Mesenteric fat pad (tissue), 1 donor: ENCODE measurements at places on chromosomes 5 and 9. TPM values are rescaled to one million over a fixed set of nuclear protein-coding genes. Genes with fewer than 3 reads are reported as not detected.

DNA sequence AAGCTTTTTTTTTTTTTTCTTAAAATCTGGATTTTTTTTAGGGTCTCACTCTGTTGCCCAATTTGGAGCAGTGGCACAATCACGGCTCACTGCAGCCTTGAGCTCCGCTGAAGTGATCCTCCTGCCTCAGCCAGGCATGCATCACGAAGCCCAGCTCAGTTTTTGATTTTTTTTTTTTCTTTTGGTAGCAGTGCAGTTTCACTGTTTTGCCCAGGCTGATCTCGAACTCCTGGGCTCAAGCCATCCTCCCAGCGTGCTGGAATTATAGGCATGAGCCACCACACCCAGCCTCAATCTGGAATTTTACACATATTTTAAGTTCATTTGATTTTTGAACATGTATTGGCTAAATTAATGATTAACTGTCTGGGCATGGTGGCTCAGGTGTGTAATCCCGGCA, 36.3 kb downstream of the TRIO start:
- DNase-seq: no peak

DNA sequence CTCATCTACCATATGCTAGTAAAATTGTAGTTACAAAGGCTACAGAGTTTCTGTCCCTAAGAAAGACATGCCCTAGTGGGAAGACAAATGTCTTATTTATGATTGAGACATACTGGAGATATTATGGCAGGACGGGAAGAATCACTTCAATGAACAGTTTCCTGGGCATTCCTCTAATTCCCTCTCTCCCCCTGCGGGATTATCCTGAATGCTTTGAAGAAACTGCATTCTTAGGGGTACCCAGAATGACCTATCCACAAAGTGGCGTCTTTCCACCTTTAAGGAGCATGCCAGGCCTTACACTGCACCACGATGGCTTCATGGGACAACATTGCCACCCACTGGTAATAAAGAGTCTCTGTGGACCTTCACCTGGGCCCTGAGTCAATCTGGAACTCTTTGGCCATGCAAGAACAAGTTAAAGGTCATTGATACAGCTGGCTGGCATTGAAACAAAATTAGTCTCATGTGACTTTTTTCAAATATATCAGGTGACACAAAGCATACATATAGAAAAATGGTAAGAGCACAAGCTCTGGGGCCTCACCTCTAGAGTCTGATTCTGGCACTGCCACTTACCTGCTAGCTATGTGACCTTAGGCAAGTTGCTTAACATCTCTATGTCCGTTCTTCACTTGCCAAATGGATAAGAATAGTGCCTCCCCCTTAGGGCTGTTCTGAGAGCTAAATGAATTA, 32.0 kb downstream of the ANKRD55 start:
- DNase-seq: no peak

DNA sequence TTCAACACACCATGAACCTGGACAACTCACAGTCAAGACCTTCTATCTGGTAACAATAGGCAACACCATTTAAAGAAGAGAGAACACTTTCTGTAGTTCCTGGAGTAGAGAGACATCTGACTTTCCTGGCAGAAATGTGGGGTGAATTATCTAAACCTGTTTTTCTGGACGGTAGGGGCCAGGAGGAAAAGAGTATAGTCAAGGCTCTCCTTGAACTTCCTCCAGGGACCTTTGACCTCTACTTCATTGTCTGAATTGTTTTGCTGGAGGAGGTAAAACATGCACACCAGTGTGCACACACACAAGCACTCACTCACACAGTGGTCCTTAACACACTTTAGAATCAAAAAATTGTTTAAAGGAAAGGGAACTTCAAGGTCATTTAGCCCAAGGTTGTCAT, 13.2 kb downstream of the S100Z start:
- no peak for DNase-seq

- no peak for DNase-seq
These were observed 160.0 kb downstream of the RMI1 start for GRCh38 chr9:84140535-84141101.

- DNase-seq: no peak
These were observed 128.1 kb downstream of the SEMA6A start for GRCh38 chr5:116446356-116447005.

DNA sequence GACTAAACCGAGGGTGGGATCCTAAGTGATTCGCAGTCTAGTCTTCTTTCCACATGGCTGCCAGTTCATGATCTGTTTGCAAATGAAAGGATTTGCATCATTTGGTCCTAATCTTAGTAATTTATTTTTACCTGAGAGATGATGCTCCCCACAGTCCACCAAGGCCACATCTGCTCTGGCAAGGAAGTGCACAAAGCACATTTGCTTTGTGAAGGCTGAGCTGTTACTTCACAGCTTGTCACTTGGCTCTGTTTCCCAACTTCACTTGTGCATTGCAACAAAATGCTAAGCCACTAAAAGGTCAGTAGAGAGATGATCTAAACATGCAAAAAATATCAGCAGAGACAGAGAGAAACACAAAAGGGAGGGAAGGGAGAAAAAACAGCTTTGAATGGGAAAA, 128.5 kb upstream of the VLDLR start:
- no peak for DNase-seq

GRCh38 chr5:141681695-141682641, at the start of gene ARAP3:
TSS of gene ARAP3 (minus strand) at chr5:141682230. CDS start at chr5:141680486, 1,744 bp downstream.
- DNase-seq: peak; percentile 94

DNA sequence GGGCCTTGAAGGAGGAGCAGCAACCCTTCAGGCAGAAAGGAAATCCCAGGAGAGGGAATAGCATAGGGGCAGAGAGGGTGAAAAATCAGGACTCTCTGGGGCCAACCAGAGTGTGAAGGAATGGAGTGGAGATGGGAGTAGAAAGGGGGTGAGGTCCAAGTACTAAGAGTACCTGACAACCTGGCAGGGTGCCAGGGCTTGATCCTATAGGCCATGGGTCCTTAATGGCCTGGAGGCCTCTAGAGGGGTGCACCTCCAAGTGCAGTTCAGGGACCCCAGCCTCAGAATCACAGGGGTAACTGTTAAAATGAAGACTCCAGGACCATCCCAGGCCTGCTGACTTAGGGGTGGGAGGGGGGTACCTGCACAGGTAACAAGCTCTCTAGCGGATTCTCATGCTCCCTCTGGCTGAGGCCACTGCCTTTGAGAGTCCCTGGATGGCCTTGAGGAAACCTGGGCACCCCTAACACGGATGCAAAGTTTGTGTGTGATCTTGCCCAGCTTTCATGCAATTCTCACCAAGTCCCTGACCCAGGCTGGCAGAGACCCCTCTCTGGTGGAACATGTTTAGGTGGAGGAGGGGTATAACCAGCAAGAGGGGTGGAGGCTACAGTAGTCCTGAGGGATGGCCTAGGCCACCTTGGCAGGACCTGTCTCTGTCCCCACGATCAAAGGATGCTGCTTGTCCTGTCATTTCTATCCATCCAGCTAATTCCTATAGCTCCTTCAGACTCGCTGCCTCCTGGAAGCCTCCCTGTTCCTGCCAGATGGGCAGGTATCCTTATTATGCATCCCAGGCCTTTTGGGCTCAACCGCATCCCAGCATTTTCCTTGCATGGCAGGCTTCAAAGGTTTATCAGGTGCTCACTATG, 17.6 kb upstream of the CSF1R start:
- DNase-seq: peak; percentile 60

- DNase-seq: peak; percentile 2
These were observed 7.5 kb upstream of the CNOT6 start for GRCh38 chr5:180486636-180487149.

DNA sequence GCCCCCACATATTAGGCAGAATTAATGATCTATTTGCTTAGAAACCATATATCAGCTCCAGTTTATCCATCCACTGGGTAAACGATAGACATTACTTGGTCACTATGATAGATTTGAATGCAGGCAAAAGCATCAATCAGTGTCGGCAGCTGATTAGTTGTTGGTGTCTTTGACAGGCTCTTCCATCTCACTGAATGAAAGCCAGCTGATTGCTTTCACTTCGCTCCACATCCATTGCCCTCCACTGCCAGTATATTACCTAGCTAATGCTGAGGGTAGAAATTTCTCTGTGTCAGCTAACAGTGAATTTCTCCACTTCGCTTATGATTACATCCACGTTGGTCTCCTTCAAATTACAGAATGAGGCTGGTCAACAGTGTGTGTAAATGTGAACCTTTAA, 821.3 kb upstream of the TYRP1 start:
- no peak for DNase-seq

DNA sequence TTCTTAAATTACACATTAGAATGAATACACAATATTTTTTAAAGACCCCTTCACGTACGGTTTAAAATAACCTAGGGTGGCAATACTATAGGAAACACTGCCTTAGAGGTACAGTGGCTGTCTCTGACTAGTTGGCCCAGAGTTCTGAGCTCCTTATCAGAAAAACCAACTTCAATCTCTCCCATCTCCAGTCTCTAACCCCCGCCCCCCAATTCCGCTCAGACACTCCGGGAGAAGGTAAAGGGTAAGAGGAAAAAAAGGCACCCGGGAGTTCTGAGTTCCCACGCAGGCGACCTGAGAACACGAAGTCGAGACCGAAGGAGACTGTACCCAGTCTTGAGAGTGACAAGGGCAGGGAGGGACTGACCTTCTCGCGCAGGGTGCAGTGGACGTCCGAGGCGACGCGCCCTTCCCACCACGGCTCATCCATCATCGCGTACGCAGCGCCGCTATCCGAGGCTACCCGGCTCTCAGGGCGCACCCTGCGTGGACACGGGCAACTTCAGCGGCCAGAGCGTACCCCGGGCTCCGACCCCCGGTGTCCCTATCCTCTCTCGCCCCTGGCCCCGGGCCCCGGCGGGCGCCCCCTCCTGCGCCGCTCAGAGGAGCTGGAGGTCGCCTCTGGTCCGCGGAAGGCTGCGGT, 752 bp downstream of the CCNJL start:
- no peak for DNase-seq

Gene OR1Q1
- not detected for total RNA-seq

Gene TMC1
- total RNA-seq: 0.48 TPM

Gene GNA14
- total RNA-seq: 4.8 TPM
